Nephron progenitor cell (in vitro differentiated cells): ENCODE measurements at places on chromosomes 6 and 20.

GRCh38 chr6:143399775-143400174 is 50.7 kb downstream of the ADAT2 start:
- DNase-seq, result no peak

DNA sequence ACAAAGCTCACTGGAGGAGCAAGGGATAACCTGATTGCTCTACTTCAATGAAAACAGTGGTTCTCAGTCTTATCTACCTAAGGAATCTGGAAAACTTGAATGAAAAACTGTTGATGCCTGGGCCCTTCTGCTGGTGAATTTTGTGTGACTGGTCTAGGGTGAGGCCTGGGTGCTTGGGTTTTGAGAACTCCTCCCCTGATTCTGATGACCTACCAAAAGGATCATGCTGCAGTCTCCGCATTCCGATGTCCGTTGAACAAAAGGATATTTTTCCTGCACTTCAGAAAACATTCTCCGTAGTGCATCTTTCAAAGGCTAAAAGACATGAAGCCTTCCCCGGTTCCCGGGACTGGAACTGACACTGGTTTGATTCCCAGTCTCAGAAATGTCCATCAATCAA is 157.9 kb downstream of the SYNDIG1 start:
- no peak for DNase-seq

- DNase-seq, result no peak
These were observed 52.5 kb downstream of the BCAS1 start for GRCh38 chr20:54017846-54018245.

- DNase-seq, result no peak
These were observed 72.0 kb downstream of the BLOC1S5 start for GRCh38 chr6:7992002-7992815.

DNA sequence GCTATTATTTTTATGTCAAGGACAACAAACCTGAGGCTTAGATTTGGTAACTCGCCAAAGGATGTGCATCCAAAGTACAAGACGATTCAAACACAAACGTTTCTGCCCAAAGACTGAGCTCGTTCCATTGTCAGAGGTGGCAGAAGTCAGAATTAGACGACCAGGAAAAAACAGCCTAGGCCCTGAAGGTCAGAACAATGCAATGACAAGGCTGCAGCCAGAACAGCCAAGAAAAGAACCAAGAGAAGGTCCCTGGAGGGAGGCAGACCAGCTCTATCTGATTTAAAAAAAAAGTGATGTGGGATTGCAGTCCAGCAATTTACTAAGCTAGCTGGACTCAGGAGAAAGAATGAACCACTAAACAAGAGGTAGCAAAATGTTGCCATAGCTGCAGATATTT is 54.2 kb downstream of the NCOA7 start:
- no peak for DNase-seq

DNA sequence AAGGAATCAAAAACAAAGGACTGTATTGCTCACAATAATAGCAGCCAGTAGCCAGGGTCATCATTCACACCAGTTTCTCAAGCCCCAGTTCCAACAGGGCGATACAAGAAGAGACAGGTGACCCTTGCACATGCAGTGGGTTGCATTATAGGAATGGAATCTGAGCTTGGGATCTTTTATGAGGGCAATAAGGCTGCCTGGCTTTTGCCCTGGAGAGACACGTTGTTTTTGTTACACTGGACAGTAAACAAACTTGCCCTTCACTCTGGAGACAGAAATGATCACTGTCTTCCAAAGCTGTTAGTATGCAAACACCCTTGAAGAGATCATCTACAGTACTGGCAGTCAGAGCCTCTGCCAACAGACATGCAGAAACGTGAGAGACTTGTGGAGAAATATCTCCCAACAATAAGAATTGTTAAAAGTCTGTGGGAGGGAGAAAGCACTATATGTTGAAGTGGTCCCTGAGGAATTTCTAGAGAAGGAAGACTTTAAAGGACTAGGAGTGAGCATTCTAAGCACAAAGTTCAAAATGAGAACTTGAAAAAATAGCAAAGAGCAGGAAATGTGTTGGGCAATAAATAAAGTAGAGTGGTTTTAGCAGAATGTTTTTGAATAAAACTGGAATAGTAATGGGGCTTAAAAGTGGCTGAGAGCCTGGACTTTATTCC is 6.2 kb upstream of the COL12A1 start:
- DNase-seq, result no peak

GRCh38 chr20:58467572-58468527 is 47.3 kb downstream of the APCDD1L start:
- no peak for DNase-seq

GRCh38 chr6:25476126-25476525 is 175.9 kb upstream of the SCGN start:
- no peak for DNase-seq

DNA sequence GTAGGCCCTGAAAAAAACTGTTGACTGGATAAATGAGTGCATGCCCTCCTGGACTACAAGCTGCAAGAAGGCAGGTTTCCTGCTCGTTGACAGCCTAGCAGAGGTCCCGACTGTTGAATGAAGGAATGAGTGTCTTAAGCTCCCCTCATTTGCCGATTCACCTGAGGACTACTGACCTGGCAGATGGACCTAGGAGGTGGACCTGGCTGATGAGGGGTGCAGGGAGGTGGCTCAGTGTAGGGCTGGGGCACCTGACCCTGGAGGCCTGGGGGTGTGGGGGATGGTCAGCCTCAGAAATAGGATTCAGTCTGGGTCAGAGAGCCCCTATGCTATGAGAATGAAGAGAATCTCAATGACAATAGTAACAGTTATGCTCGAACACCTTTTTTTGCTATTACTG is 11.6 kb upstream of the TFAP2C start:
- no peak for DNase-seq

DNA sequence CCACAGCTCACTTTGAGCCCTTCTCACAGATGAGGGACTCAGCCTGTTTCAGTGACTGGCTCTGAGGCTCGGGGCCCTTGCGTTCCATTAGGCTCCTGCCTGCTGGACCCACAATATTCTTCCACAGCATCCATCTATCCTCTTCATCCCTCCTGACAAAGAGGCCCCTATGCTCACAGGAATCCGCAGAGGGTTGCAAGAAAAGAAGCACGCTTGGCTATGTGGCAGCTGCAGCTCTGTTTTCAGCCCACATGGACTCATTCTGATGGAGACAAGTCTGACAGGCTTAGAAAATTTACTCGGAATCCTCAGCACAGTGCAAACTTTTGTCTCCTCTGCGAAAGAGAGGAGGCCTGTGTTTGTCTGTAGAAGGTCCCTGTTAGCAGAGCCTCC is 207.5 kb downstream of the SYNDIG1 start:
- no peak for DNase-seq

DNA sequence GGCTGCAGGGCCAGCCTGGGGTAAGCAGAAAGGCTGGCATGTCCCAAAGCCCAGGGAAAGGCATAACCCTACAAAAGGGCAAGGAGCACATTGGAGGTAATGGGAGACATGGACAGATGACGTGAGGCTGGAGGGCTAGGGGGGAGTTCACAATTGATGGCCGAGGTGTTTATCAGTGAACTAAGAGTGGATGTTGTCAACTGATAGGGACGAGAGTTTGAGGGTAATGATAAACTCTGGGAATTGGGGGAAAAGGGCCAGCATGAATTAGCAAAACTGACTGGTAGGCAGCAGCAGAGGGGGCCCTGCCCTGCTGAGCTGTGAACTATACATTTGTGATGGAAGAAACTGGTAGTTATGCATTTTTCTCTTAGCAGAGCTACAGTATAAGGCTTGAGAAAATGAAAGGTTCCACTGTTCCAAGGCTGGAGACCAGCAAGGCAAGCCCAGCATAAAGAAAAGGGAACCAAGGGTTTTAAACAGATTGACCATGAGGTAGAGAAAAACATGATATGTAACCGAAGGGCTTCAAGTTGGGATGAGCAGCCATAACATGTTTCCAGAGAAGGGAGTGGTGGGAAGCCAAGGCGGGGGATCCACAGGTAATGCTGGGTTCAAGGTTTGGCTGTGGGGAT is 98.1 kb upstream of the MLN start:
- no peak for DNase-seq

DNA sequence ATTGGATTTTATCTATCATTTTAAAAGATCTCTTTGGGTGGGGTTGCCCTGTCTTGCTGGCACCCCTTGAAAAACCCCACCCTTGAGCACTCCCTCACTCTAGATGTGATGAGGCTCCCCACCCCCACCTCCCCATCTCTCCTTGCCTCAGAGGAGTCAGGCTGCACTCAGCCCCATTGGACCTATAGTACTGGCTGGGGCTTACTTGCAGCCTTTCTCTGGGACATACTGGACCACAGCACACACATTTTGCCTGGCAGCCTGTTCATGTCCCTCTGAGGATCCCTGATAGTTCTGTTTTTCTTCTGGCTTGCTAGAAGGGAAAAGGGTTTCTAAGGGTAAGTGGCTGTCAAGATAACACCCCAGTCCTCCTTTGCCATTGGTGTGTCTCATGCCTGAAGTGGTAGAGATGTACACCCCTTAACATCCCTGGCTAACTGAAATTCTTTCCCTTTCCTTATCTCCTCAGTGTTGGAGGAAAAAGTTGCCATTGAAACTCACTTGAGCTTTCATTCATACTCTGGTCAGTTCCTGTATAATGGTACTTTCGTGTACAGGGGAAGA is 553.4 kb upstream of the CITED2 start:
- no peak for DNase-seq

GRCh38 chr6:37324131-37325033 is 29.4 kb upstream of the RNF8 start:
- no peak for DNase-seq

GRCh38 chr20:18904624-18905023 is 91.0 kb downstream of the SCP2D1 start:
- DNase-seq, result no peak

DNA sequence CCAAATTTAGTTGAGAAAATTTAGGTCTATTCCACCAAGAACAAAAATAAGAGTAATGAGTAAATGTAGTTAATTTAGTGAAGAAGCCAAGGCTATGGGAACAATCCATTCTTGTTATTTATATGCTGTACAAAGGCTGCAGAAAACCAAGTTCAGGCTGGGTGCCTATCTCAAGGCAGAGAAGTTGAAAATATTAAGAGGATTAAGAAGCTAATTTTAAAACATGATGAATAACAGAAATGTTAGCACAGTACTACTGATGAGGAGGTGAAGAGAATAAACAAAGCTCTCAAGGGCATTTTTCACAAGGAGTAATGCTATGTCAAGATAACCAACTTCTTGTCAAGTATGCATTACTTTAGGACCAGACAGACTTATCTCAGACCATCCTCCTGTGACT is 68.6 kb downstream of the RCAN2 start:
- DNase-seq, result no peak

DNA sequence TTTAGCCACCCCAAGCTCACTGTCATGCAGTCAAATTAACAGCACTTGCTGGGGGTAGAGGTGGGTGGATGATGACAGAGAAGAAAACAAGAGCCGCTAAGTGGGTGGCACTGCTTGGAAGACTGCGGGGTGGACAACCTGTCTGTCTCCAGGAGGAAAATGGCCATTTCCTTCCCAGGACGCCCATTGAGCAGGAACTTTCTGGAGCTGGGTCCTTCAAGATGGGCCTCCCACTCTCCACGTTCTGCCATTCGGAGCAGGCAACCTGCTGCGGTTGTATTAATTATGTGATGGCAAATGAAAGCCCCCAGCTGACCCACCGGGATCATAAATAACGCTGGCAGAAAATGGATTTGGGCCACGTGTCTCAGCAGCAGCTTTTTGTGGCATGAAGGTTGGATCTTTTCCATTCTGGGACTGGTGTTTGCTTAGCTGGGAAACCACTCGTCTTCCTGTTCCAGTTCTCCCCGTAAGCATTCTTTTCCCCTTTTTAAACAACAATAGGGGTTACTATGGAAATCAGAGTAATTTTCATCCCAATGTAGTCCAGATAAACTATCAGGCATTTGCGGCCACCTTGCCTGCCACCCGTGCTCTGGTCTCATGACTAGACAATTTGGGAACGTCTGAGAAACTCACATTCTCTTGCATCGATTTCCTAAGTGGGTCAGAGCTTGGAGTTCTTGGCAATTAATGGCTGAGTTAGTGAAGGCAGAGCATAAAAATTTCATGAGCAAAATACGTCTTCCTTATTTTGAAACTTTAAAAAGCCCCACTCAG is 215.5 kb downstream of the ANKRD60 start:
- DNase-seq, result no peak

DNA sequence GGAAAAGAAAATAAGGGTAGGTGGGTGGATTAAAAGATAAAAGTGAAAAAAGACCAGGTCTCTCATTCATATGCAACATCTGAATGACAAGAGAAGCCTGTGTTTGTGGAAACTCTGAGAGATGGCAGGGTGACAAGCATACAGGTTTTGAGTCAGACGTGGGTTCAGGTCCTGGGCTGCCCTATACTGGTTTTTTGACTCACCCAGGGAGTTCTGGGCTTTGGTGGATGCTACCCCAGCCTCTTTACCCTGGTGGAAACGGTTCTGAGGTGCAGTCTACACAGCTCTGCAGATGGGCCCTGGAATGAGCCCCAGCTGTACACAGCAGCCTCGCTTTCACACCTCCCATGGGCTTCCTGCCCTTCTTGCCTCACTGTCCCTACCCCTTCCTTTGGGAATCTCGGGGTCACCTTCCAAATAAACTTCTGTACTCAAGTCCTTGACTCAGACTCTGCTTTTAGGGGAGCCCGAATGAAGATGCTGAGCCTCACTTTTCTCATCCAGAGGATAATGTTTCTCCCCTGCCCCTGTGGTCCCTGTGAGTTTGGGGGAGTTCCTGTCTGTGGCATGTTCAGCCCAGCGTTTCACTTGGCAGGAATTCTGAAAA is 77.7 kb upstream of the CLDN20 start:
- no peak for DNase-seq

DNA sequence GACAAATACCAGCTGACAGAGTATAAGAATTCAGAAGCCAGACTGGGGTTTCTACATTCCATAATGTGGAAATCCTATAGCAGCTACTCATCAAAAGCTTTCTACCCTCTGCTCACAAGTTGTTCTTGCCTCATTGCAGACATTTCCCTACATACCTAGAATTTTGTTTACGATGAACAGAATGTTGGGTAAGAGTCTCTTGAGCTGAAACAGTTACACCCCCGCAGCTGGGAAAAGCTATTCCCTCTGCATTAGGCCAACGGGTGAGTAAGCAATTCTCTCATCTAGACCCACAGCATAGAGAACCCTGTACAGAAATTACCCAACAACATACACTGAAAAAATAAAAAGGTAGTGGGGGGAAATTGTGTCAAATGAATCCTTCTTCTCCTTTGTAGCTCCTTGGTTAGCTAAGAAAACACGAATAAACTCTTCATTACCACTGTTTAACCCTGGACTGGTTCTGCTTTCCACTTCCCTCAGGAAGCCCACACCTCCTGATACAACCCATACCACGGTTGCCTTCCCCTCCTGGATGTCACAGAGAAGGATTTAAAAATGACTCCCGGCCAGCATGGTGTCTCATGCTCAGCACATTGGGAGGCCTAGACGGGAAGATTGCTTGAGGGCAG is 215.0 kb upstream of the SHLD1 start:
- no peak for DNase-seq

- peak; percentile 70 for DNase-seq
These were observed 19.8 kb upstream of the RGS17 start for GRCh38 chr6:153150752-153151440.

DNA sequence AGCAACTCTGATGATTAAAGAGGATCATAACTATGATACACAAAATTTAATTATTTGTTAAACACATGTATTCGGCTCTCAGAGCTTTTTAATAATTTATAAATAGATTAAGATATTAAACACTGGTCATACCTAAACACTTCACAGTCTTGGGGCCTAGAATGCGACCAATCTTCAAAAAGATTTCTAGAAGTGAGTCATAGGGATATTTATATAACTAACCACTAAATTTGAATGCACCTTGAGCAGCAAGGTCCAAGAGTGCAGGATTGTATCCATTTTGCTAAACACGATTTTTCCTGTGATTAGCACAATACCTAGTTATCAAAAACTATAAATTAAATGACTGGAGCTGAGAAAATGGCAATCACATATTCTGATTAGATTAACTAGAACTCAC is 709.3 kb downstream of the EPHA7 start:
- no peak for DNase-seq
